NCI-H345 (cell line): ENCODE measurements at places on chromosomes 12 and 14.

- no peak for DNase-seq
These were observed 7.3 kb upstream of the HSP90AA1 start for GRCh38 chr14:102094101-102094500.

DNA sequence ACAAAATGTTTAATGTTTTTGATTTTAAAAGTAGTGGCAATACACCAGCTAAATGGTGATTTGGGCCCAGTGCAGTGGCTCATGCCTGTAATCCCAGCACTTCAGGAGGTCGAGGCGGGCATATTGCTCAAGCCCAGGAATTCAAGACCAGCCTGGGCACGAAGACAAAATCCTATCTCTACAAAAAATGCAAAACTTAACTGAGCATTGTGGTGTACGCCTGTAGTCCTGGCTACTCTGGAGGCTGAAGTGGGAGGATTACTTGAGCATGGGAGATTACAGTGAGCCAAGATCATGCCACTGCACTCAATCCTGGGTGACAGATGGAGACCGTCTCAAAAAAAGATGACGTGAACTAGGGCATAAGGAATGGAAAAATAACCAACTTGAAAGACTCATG lies 4.7 kb downstream of the RPL36AL start:
- no peak for DNase-seq

DNA sequence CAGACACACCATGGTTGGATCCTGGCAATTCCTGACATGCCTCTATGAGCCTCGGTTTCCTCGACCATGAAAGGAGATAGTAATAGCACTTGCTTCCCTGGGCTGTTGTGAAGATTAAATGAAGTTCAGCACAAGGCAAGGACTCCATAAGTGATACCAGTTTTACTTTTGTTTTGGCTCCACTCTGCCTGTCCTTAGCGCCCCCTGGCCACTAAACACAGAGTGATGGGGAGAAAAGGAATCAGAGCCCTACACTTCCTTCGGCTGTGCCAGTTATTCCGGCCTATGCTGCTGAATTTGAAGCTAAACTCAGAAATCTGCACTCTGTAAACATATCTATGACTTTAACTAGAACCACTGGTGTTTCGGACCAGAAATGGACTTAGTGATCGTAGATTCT lies 173.8 kb downstream of the C12orf75 start:
- DNase-seq, result no peak

GRCh38 chr12:32837974-32838373 lies 58.6 kb downstream of the PKP2 start:
- no peak for DNase-seq

GRCh38 chr12:67921286-67921685 lies 68.0 kb upstream of the IFNG-AS1 start:
- no peak for DNase-seq

GRCh38 chr12:47762850-47763465 lies 4.3 kb upstream of the RAPGEF3 start:
- no peak for DNase-seq

DNA sequence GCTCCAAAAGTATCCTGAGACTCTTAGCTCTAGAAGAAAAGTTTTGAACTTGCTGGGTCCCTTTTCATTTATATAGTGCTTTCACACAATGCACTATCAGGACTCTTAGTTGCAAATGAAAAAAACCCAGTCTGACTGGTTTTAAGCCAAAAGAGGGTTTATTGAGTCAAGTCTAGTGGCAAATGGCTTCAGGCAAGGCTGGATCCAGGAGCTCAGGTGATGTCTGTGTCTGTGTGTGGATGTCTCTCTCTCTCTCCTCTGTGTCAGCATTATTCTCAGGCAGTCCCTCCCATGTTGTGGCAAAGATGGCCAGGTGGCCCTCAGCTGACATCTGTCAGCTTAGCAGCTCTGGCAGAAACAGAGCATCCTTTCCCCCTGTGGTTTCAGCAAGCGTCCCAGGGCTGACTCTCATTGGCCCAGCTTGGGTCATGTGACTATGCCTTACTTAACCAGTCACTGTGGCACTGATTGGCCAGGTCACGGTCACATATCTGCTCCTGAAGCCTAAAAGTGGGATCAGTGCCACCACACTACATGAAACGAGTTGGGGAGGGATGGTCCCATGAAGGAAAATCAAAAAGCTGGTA lies 6.2 kb downstream of the TMEM120B start:
- no peak for DNase-seq

- DNase-seq, result no peak
These were observed 9.3 kb upstream of the GYS2 start for GRCh38 chr12:21613931-21614330.

DNA sequence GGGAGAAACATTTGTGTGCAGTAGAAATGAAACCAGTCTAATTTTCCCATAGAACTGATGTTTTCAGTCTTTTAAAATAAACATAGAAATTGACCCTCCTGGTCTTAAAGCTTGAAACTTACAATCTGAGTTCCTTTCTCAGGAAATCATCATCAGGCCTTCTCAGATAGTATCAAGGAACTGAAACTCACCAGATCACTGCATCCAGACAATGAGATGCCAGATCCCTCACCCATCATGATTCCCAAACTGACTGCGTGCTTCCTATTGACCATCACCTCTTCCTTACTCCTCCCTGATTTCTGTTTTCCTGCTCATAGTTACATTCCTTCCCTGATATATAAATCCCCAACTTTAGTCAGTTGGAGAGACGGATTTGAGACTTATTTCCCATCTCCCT lies 195.0 kb upstream of the AMIGO2 start:
- DNase-seq, result no peak

DNA sequence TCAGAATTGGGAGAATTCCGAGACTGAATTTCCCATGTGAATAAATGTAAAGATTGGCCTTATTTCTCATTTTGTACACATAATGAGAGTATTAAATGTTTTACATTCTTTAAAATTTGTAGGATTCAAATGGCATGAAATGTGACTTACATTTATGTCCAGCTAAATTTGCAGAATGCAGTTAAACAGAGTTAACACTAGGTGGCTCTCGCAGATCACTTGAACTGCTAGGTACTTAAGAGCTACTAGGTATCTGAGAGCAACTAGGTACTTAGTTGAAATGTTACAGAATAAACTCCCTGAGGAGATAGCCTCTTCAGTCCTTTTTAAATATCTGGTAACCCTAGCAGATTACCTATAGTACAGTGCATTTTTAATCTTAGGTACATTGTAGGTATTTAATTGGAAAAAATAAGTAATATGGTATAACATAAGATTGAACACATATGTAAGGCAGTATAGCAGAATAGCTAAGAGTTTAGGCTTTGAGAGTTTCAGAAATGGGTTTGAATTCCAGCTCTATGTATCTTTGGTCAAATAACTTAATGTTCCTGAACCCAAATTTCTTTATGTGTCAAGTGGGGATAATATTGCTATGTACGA lies 73.8 kb downstream of the KIAA0586 start:
- DNase-seq, result peak; percentile 69

GRCh38 chr12:54683398-54683797 lies 35.2 kb upstream of the DCD start:
- DNase-seq, result peak; percentile 28

DNA sequence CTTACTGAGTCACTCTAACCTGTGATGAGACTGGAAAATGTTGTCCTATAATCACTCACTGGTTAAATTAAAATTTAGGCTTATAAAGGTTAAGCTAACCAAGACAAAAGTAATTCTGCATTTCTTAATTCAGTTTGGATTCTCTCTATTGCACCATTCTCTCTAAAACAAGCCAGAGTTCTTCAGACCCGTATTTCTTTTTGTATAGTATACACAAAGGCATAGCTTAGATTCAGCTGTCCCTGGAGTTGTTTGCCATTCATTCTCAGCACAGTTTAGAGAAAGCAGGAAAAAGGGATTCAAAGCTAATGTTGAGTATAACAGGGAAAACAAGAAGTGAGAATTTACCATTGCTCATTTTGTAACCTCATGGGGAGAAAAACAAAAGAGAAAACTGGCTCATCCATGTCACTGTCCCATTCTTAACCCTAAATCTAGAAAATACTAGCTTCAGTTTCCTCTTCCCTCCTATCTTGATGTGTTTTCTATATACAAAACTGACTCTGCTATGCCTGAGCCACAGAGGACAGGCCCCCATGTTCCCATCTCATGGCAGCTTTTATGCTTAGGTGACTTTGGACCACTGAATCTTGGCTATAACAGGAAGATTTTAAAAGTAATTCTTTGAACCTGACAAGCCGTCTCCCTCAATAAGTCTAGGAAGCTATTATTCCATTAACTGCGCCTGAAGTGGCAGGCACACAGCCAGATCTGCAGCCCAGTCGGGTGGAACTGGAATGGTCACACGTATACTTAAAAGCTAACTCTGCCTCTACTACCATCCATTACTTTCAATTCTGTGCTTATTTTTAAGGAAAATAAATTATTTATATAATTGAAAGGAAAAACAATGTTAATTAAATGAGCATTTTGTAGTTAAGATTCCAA lies 7.0 kb downstream of the AREL1 start:
- no peak for DNase-seq

DNA sequence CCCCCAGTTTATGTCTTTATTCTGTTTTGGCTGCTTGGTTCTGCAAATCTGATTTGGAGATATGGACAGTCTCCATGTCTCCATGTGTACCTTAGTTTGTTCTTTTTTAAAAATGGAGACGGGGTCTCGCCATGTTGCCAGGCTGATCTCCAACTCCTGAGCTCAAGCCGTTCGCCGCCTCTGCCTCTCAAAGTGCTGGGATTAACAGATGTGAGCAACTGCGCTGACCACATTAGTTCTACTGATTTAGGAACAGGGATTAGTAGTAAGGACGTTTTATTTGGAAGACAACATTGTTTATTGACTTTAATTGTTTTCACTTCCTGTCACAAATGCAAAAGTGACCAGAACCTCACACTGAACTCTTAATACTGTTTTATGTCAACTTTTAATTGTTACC lies 14.7 kb downstream of the AEBP2 start:
- DNase-seq, result no peak

GRCh38 chr14:31294746-31295405 lies 87.3 kb upstream of the HECTD1 start:
- DNase-seq, result no peak

DNA sequence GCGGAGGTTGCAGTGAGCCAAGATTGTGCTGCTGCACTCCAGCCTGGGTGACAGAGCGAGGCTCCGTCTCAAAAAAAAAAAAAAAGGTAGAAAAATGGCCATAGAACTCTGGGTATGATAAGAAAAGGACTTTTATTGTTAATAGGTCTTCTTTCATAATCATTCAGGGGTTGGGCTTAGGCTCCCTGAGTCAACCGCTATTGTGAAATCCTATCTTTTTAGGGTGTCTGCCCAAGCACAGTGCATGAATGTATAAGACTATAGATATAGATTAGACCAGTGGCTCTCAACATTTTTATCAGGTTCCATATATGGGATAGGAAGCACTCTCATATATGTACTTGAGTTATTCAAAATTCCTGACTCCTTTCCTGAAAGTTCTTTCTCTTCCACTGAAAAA lies 48.7 kb upstream of the USP15 start:
- no peak for DNase-seq

DNA sequence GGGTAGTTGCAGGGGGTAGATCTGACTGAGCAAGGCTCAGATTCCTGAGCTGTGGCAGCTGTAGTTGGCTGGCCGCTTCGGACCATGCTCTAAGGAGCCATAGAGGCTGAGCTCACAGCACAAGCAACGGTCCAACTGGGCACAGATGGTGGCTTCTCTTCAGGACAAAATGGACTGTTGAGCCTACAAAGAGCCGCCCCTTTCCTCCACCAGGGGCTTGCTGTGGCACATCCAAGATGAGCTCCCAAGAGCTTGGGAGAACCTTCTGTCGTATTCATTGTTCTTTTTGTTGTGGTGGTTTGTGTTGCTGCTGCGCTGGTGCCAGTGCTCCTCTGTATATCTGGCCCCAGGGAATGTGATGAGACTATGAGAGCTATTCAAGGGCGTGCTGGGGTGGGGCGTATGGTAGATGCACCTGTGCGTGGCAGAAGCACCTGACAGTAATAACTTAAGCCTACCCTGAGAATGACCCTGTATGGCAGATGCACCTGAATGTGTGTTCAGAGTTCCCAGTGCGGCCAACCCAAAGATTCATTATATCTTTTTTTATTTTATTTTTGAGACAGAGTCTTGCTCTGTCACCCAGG lies 17.8 kb upstream of the LGALS3 start:
- peak; percentile 74 for DNase-seq

GRCh38 chr12:3662521-3662921 lies 90.4 kb downstream of the CRACR2A start:
- DNase-seq, result peak; percentile 55

GRCh38 chr12:46265102-46265501 lies 3.7 kb downstream of the SLC38A1 start:
- DNase-seq, result no peak

DNA sequence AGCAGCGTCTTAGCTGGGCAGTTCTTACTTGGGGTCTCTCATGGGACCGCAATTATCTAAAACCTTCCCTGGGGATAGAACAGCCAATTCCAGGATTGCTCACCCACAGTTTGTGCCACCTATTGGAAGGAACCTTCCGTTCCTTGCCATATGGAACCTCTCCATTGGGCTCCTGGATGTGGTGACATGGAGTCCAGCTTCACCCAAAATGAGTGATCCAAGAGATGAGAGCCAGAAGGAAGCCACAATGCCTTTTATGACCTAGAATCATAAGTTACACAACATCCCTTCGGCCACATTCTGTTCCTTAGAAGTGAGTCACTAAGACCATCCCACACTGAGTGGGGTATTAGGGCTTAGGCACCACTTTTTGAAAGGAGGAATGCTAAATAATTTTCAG lies 164.4 kb downstream of the FBXL14 start:
- DNase-seq, result no peak

- DNase-seq, result no peak
These were observed 1382.1 kb downstream of the AACS start for GRCh38 chr12:126447346-126447745.

DNA sequence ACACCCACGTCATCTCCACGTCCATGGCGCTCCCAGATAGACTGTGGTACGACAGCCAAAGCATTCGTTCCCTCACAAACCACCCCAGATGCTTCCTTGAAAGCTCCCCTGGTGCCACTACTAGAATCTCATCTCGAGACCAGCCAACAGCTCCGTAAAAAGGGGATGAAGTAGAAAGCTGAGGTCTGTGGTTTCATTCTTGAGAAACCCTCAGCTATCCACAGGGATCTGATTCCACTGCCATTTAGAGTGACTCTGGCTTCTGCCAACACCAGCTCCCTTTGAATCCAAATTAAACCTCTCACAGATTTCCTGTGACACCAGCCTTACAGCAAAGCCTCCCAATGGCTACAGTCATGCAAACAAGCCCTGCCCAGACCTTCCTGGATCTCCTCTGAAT lies 18.5 kb upstream of the FOXN3 start:
- DNase-seq, result no peak

GRCh38 chr14:71629765-71630492 lies 302.3 kb upstream of the RGS6 start:
- DNase-seq, result no peak
